ENCODE measurements at places on chromosomes 1 and 21.

- no peak for DNase-seq
Measured at GRCh38 chr1:1302951-1303509, 4.7 kb downstream of the ACAP3 start.

GRCh38 chr21:41722052-41723018, 44.5 kb downstream of the RIPK4 start:
- DNase-seq = no peak

- no peak for DNase-seq
Measured at GRCh38 chr1:230128569-230129285, 61.7 kb downstream of the GALNT2 start.

- DNase-seq = peak; percentile 35
Measured at GRCh38 chr1:15950302-15950701, 25.6 kb downstream of the ZBTB17 start.

DNA sequence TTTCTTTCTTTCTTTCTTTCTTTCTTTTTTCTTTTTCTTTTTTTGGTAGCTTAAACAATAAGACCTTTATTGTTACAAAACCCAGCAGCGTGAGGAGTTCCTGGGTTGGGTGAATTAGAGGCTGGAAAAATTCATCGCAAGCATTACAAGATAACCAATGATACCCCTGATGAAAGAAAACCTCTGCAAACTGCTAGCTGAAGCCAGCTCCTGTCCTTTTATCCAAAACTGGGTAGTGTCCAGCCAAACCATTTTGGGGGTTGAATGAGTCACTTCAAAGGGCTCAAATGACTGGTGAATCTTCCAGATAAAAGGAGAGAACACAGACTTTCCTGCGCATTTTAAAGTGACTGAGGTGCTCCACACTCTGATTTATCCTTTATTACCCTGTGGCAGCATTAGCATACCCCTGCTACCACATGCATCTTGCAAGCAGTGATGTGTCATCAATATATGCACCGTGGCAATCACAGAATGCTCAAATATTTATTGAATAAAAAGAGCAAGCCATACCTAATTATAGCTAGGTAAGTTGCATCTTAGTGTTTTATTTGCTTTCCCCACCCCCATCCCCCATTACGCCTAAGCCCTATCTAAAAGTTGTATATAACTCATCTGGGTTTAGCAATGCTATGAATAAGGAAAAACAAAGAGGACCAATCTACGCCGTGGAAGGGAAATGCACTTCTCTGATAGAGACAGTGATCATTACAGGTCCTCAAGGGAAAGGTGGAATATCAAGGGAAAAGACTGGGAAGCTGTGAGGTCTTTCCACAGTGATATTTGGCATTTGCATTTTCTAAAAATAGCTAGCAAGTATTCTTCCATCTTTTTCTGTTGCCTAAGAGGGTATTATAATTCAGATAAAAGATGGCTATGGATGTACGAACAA, 32.4 kb upstream of the CEP350 start:
- no peak for DNase-seq

DNA sequence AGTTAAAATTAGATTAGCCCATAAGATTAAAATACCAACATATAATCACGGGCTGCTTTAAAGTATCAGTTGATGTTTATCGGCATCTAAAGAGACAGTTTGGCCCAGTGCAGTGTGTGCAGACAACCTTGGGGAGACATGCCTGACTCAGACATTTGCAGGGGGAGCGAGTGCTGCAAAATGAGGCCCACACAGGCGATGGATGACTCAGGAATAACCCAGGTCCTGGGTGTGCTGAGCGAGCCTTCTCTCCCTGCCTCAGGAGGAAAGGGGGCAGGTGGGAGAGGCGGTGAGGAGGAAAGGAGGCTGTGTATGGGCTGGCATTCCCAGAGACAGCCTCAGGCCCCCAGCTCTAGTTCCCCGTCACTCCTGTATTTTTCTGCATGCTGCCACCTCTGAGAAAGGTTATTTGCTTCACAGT, 9.0 kb downstream of the SLC9A1 start:
- no peak for DNase-seq

DNA sequence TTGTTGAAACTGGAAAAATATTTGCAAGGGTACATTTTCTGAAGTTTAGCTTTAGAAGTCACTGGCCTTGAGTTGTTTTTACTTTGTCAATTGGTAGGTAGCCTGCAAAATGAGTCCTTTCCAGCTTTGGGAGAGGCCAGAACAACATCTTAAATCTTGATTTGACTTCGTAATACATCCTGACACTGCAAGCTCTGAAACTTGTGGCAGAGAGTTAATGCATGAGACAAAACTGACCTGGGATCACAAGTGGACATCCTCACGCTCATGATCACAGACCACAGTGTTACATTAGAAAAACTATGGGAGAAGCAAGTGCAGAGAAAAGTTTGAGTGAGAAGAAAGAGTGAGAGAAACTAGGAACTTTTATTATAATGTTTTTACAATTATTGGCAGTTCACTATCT, 550.9 kb downstream of the USP25 start:
- DNase-seq = no peak

DNA sequence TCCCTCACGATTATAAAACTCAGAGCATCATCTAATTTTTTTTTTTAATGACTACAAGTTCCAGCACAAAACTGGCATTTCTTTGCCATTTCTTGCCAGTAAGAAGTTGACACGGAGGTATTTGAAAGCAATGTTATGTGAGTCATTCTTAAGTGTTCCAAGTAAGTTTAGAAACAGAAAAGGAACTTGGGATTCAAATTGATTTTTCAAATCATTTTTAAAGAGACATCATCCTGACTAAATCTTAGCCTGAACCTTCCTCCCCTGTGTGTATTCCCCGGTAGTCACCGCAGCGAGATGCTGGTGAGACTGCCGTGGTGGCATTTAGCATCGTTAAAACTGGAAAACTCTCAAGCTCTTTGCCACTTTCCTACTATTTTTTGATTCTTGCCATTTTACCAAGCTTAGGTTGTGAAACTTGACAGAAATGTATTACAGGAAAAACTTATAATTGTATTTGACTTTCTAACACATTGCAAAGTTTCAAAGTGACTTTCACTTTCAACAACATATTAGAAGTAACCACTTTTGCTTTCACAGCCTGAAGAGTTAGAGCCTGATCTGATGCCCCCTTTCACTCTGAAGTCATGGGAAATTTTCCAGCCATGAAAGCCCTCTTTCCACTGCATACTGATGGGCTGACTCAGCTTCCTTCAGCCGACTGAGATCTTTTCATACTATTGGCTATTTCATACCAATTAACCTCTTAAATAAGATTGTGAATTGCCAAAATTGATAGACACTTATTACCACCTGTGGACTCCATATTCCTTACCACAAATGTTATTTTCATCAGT, 61.4 kb downstream of the OLFML2B start:
- DNase-seq = peak; percentile 74

DNA sequence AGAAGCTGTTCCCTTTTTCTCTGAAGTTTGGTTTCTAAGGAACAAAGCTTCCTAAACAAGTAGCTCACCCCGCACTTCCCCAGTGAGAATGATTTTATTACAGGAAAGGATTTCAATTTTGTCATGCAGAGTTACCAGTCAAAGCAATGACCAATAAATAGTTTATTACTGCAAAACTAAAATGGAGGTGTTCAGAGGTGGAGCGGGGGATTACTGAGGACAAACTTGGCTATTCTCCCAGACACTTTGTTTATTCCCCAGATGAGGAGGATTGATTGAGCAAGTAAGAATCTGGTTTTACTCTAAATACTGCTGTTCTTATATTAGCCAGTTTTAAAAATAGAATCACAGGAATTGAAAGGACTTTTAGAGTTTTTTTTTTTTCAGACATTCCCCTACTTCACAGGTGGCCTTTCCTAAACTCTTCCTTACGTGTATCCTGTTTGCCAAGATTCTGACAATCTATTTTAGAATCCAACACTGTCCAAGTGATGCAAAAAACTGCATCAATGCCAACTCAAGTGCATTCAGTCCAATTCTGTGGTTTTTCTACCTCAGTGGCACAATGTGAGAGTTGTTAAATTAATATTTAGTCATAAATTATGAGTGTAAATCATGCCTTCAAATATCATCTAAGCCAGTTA, 136.1 kb downstream of the TNFSF18 start:
- no peak for DNase-seq

DNA sequence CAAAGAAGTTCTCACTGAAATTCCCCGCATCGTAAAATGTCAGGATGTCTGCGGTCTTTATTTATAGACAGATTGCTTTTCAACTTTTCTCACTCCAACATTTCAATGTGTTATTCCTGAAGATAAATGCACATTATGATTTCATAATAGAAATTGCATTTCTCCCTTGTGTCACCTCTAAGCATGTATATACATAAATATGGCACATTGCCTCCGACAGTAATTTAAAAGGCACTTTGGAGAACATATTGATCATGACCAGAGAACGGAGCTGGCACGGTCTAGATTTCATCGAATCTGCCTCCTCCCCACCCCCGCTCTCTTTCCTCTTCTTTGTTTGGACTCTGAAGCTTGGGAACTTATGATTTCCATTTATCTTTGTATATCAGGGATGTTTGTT, 54.9 kb upstream of the IGSF21 start:
- DNase-seq = no peak

DNA sequence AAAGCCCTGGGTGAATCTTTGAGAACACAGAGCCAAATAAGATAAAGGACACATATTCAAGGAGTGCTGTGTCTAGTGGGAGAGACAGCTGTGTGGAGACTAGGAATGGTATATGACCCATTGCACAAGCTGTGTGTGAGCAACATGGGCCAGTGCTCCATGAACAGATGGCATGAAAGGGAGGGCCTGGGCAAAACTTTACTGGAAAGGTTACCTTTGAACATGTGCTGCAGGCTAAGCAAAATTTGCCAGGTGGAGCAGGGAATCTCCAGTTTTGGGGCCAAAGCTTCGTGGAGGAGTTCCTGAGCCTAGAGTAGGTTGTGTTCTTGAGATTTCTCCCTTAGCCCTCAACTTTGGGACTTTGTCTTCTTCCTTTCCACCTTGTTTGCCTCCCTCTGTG, 446.1 kb upstream of the PROX1 start:
- no peak for DNase-seq

GRCh38 chr1:154840269-154841176, 29.6 kb downstream of the KCNN3 start:
- no peak for DNase-seq

- no peak for DNase-seq
Measured at GRCh38 chr1:101875891-101876290, 120.8 kb downstream of the OLFM3 start.
